ENCODE measurements at places on chromosomes 5 and 9.

- DNase-seq, result no peak
These were observed 83.4 kb downstream of the TEK start for GRCh38 chr9:27192291-27192960.

- no peak for DNase-seq
These were observed 49.6 kb upstream of the UBAC1 start for GRCh38 chr9:136010615-136011361.

- DNase-seq, result no peak
These were observed 717.0 kb downstream of the BRINP1 start for GRCh38 chr9:118652258-118652657.

DNA sequence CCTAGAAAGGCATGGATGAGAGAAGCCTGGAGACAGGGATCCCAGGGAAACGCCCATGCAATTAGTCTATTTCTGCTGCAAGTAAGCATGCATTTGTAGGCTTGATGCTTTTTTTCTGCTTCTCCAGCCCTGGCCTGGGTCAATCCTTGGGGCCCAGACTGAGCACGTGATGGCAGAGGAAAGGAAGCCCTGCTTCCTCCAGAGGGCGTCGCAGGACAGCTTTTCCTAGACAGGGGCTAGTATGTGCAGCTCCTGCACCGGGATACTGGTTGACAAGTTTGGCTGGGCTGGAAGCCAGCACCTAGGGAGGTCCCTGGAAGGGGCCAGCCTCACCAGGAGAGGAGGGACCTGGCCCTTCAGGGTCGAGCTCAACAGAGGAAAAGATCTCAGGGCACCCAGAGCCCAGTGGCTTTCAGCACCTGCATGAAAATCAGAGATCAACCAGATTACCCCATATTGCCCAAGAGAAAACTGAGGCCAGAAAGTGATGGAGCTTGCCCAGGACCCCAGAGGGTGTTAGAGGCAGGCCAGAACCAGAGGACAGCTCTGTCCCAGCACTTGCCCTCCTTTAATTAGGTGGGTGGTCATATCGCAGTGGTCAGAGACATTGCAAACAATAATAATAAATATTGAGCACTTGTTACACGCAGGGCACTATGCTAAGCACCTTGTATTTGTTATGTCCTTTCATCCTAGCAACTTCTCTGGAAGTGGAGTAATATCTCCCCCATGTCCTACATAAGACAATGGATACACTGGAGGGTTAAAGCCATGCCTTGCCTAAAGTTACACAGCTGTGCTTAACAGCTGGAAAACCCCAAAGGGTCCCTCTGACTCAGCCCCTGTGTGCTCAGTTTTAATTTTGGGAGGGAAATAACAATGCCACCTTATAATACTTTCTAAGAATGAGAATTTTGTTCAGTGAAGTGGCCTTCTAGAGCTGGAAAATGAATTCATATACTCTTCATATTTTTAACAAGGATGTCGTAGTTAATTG, 67.1 kb downstream of the KLF4 start:
- DNase-seq, result peak; percentile 33

DNA sequence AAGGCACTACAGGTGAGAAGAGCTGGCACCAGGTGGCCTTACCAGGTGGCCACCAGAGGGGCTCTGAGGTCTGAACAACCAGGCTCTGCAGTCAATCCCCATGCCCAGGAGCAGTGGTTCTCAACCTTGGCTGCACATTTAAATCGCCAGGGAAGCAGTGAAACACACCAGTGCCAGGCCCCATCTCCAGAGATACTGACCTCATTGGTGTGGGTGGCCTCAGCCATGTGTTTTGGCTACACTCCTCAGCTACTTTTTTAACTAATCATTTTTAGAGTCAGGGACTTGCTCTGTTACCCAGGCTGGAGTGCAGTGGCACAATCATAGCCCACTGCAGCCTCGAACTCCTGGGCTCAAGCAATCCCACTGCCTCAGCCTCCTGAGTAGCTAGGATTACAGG, 56.0 kb downstream of the GABBR2 start:
- DNase-seq, result no peak

- no peak for DNase-seq
These were observed 1.8 kb downstream of the TSC1 start for GRCh38 chr9:132942541-132943182.

DNA sequence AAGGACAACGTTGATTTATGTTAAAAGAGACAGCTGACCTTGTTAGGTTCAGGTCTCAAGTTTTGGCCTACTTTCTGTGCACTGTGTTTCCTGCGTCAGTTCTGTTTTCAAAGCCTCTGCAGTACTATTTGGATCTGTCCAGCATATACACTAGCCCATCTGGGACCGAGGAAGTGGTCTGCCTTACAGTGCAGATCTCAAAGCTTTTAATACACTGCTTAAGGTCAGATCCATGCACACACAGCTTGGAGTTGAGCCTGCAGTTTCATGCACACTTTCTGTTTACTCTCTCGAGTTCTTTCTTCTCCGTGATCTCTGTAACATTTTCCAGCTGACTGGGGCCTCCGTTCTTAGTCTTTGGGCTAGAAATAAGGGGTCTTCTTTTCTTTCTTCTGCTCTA, 24.1 kb downstream of the CARTPT start:
- no peak for DNase-seq

DNA sequence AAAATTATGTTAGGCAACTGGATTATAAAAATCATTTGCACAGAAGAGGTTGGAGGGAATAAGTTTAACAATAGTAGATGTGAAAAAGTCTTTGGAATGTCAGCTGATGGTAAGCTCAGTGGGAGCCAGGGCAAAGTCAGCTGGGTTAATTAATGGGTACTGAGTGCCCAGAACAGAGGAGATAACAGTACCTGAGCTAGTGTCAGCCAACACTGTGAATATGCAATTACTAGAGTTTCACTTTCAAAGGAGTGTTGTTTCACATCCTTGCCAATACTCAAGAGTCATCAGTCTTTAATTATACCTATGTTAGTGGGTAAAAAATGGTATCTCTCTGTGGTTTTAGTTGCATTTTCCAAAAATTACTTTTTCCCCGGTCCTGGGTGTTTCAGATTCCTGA, 135.1 kb downstream of the KIF4B start:
- DNase-seq, result no peak

- no peak for DNase-seq
These were observed 566.0 kb upstream of the DMAC1 start for GRCh38 chr9:8365466-8366160.

GRCh38 chr5:171601266-171601881, 181.9 kb downstream of the FGF18 start:
- peak; percentile 5 for DNase-seq

GRCh38 chr5:82364497-82364896, 86.3 kb upstream of the RPS23 start:
- DNase-seq, result no peak

GRCh38 chr5:9202636-9203035, 343.2 kb downstream of the SEMA5A start:
- DNase-seq, result no peak

- peak; percentile 50 for DNase-seq
These were observed 86.7 kb upstream of the NFIB start for GRCh38 chr9:14400658-14400995.

DNA sequence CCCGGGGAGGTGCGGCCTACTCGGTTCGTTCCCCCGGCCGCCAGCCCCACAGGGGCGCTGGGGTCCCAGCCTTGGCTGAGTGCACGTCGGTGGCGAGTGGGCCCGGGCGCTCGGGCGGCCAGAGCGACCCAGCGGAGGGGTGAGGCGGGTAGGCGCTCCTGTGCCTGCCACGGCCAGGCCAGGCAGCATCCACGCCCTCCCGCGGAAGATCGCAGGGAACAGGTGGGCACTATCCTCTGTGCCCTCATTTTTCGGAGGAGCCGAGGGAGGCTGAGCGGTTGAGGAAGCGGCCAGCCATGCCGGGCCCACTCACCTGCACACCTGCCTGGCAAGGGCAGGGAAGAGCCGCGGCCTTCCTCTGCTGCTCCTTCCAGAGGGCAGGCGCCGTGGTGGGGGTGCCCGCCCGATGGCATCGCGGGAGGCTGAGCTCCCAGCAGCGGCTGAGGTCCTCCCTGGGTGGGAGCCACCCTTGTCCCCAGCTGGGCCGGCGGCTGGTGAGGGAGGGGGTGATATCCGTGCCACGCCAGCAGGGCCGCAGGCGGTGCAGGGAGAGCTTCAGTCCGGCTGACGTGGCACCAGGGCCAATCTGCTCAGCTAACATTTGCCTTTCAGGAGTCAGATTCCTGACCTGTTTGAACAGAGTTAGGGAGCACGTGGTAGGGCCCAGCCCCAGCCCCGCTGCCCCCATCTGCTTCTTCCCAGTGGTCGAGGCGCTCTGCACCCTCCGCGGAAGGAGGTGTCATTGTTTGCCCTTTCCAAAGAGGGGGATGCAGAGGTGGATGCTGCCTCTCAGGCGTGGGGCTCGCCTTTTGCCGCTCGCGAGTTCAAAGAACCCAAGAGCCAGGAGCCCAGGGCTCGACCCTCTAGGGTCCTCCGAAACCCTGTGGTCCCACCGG, 1.6 kb upstream of the SEC16A start:
- DNase-seq, result no peak

DNA sequence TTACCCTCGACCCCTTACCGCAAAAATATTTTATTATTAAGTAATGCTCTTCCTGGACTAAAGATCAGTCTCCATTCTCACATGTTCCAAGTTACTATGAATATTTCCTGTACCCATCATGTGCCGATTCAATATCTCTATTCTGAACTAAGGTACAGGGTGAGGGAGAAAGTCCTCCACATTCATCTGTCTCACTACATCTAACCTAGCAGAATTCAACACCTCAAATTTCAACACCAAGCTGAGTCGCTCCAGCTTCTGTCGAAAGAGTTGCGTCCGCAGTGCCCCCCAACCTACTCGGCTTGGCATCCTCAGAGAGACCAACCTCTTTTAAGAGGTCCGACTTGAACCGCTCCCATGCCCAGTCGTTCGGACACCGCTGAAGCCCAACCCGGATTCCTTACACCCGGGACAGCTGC, 1.0 kb downstream of the CERT1 start:
- DNase-seq, result peak; percentile 33

- DNase-seq, result no peak
These were observed 5.2 kb upstream of the HINT2 start for GRCh38 chr9:35820076-35820475.

- DNase-seq, result peak; percentile 25
These were observed 290.5 kb downstream of the DOCK8 start for GRCh38 chr9:504921-505740.

- DNase-seq, result no peak
These were observed 140.8 kb upstream of the LMX1B start for GRCh38 chr9:126472948-126473298.

GRCh38 chr9:77726814-77727213, 78.7 kb upstream of the GNA14 start:
- DNase-seq, result no peak

GRCh38 chr9:93305497-93306020, 121.6 kb downstream of the WNK2 start:
- DNase-seq, result no peak

DNA sequence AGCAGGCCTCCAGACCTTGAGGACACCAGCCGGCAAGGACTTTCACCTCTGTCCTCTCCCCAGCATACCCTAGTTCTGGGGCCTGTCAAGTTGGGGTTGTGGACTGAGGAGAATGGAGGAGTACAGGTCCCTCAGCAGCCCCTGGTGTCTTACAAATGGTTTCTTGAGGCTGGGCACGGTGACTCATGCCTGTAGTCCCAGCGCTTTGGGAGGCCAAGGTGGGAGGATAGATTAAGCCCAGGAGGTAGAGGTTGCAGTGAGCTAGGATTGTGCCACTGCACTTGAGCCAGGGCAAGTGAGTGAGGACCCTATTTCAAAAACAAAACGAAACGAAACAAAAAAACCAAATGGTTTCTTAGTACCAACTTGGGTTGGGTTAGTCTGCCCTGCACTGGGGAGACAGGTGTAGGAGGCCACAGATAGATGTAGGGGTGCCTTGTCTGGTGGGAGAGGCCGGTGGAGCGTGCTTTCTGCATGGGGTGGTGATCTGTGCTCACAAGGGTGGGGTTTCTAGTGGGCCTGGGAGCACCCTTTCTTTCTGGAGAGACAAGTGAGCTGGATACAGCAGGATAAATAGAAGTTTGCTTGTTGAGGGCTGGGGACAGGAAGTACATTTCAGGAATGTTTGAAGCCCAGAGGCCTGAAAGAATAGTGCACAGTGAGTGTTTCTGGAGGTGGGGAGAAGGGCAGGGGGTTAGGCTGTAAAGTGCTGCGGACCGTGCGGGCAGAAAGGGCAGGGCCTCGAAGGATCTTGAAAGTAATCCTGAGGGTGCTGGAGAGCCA, 37.7 kb upstream of the PSD2 start:
- no peak for DNase-seq

GRCh38 chr5:39998518-39998917, 573.7 kb upstream of the DAB2 start:
- no peak for DNase-seq

Data from head of caudate nucleus (tissue), 42 donors.